Activated T-helper 1 cell treated with anti-CD3 and anti-CD28 coated beads, Interleukin-12 subunit alpha, Interleukin-12 subunit beta, Interleukin-2, Interleukin-4 antibody, amounts not matched to agents 30 ng/mL and 10 ng/mL and 1 ng/mL, durations not matched to agents 14 hours and 24 hours and 36 hours (primary cell): ENCODE measurements at places on chromosomes 12 and 14. TPM values are rescaled to one million over a fixed set of nuclear protein-coding genes. Genes with fewer than 3 reads are reported as not detected.

- H3K4me1 ChIP-seq: no peaks in the 10 kb centered on the region
- H3K27me3 ChIP-seq: no peaks in the 10 kb centered on the region
- no peak overlapping the region for H3K27ac ChIP-seq
- no peak overlapping the region for H3K4me3 ChIP-seq
- DNase-seq: no peak
- H3K36me3 ChIP-seq: no peaks in the 10 kb centered on the region
Measured at GRCh38 chr14:22194664-22195063, 394.4 kb downstream of the DAD1 start.

DNA sequence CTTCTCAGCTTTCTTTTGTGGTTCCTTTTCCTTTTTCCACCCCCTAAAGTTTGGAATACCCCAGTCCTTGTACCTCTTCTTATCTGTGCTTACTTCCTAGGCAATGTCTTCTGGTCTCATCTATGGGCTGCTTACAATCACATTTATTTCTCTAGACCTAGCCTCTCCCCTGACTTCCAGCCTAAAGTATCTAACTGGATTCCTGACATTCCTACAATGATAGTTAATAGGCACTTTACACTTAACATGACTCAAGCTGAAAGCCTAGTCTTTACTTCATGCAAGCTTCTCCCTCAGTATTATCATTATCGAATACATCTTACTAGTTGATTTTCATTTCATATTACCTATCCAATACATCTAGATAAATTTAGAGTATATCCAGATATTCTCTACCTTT, 21.2 kb downstream of the CLECL1 start:
- peaks cover 42% of the 10 kb centered on the region for H3K4me1 ChIP-seq
- H3K27ac ChIP-seq: no peak overlapping the region
- peaks cover 40% of the 10 kb centered on the region for H3K36me3 ChIP-seq
- no peak for DNase-seq
- no peaks in the 10 kb centered on the region for H3K27me3 ChIP-seq
- H3K4me3 ChIP-seq: no peak overlapping the region

DNA sequence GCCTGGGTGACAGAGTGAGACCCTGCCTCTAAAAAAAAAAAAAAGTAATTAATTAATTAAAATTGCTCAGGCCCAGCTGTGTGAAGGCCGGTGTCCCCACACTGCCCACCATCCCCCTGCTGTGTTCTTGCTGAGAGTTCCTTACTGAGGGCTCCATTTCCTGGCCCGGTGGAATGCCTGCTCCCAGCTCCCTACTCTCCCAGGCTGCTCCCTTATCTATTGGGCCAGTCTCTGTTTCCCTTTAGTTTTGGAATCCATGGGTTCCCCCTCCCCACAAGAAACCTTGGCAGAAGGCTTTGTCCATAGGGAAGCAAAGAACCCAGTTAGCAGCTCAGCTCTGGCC, 19.0 kb downstream of the MLXIP start:
- peaks cover 42% of the 10 kb centered on the region for H3K4me1 ChIP-seq
- peaks cover 7% of the 10 kb centered on the region for H3K36me3 ChIP-seq
- DNase-seq: no peak
- H3K27ac ChIP-seq: peak overlapping the region; percentile 14
- no peak overlapping the region for H3K4me3 ChIP-seq

The CLEC1B gene
- not detected in 2 replicates for total RNA-seq

GRCh38 chr14:79437951-79438350, 773.4 kb downstream of the DIO2 start:
- no peak overlapping the region for H3K27ac ChIP-seq
- H3K4me1 ChIP-seq: no peaks in the 10 kb centered on the region
- no peak for DNase-seq
- no peaks in the 10 kb centered on the region for H3K36me3 ChIP-seq
- H3K27me3 ChIP-seq: no peaks in the 10 kb centered on the region

DNA sequence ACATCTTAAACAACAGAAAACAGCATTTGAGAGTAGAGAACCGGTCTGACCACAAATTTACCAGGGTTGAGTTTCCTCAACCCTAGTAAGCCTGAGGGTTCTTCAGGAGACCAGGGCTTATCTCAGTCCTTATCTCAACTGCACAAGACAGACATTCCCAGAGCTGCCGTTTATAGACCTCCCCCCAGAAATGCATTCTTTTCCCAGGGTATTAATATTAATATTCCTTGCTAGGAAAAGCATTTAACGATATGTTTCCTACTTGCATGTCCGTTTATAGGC, 12.3 kb downstream of the TMEM117 start:
- H3K36me3 ChIP-seq: no peaks in the 10 kb centered on the region
- H3K4me1 ChIP-seq: peaks cover 4% of the 10 kb centered on the region
- H3K27me3 ChIP-seq: peaks cover 2% of the 10 kb centered on the region
- DNase-seq: no peak

The ADIPOR2 gene
- 69.4 and 75.2 TPM in 2 replicates for total RNA-seq
